ENCODE measurements at places on chromosomes 3 and 15. TPM values are rescaled to one million over a fixed set of nuclear protein-coding genes. Genes with fewer than 3 reads are reported as not detected.

The FETUB gene
- not detected for total RNA-seq

The ALCAM gene
- 3.8 TPM for total RNA-seq

The TMEM39A gene
- 24.6 TPM for total RNA-seq

The ZPLD1 gene
- total RNA-seq, result not detected

The UBE2Q2 gene
- 40.3 TPM for total RNA-seq

The USP4 gene
- total RNA-seq, result 88.4 TPM

The CHST13 gene
- total RNA-seq, result not detected

The ARGFX gene
- total RNA-seq, result not detected

The ZNF860 gene
- total RNA-seq, result not detected

The TEX55 gene
- total RNA-seq, result not detected

The AHSG gene
- not detected for total RNA-seq

The FRMD5 gene
- not detected for total RNA-seq

The KLHL6 gene
- total RNA-seq, result 41.2 TPM

The ATP13A5 gene
- not detected for total RNA-seq

The SEMA3G gene
- total RNA-seq, result 0.15 TPM

The ROPN1 gene
- total RNA-seq, result not detected

The CYP1A2 gene
- total RNA-seq, result not detected

The TRANK1 gene
- 84.3 TPM for total RNA-seq

The TATDN2 gene
- total RNA-seq, result 78.4 TPM

The GOLGA8S gene
- total RNA-seq, result 0.31 TPM

The GOLGA8N gene
- total RNA-seq, result 8.1 TPM

The CILP gene
- 0.12 TPM for total RNA-seq

The HCLS1 gene
- total RNA-seq, result 350 TPM

The POC1A gene
- 28.2 TPM for total RNA-seq

The MON1A gene
- total RNA-seq, result 14.1 TPM

The OXSM gene
- total RNA-seq, result 12.8 TPM

The GNAT1 gene
- total RNA-seq, result not detected

The SLC38A3 gene
- total RNA-seq, result not detected

The CCK gene
- total RNA-seq, result not detected

The ISY1 gene
- total RNA-seq, result 56.9 TPM

The LIPH gene
- not detected for total RNA-seq

The TMEM212 gene
- total RNA-seq, result not detected

The CHRNA5 gene
- total RNA-seq, result 2.4 TPM

The VPS33B gene
- 19.7 TPM for total RNA-seq

The ALS2CL gene
- 15.5 TPM for total RNA-seq

The INSYN1 gene
- not detected for total RNA-seq

The CYP1A1 gene
- 2.2 TPM for total RNA-seq

The CSPG5 gene
- 0.40 TPM for total RNA-seq

The IRAK2 gene
- 1.9 TPM for total RNA-seq

The TMIE gene
- 1.6 TPM for total RNA-seq

The EPHB3 gene
- 0.22 TPM for total RNA-seq

The KNL1 gene
- 62.2 TPM for total RNA-seq

The IQGAP1 gene
- 222 TPM for total RNA-seq

The ACOX2 gene
- total RNA-seq, result not detected

The GREM1 gene
- total RNA-seq, result not detected

The GCHFR gene
- total RNA-seq, result 33.9 TPM

The RASGRF1 gene
- not detected for total RNA-seq

The B3GALNT1 gene
- total RNA-seq, result 3.0 TPM

The SNTN gene
- not detected for total RNA-seq

The CP gene
- not detected for total RNA-seq

The DPPA4 gene
- total RNA-seq, result not detected

The C3orf22 gene
- not detected for total RNA-seq

The NR1I2 gene
- 0.10 TPM for total RNA-seq

The STRA6 gene
- total RNA-seq, result not detected

Measured in activated CD4-positive, alpha-beta T cell treated with anti-CD3 and anti-CD28 coated beads, Interleukin-2, amount 10 ng/mL, durations not matched to agents 7 days and 5 days (primary cell).